ENCODE measurements at places on chromosomes 16 and 17.

DNA sequence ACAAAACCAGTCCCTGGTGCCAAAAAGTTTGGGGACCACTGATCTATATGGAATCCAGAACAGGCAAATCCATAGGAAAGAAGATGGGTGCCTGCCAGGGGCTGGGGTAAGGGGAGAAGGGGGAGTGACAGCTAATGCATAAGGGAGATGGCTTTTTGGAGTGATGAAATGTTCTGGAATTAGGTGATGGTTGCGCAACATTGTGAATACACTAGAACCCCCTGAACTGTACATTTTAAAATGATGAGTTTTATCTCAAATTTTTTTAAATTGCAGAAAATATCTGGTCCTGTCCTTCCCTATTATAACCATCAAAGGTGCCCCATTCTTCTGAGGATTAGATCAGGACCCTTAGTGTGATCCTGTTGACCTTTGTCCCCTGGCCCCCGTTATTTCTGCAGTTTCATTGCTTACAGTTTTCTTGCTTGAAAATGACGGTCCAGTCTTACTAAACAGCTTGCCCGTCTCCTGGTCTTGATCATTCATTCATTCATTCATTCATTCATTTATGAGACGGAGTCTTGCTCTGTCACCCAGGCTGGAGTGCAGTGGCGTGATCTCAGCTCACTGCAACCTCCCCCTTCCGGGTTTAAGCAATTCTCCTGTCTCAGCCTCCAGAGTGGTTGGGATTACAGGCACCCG lies 4.6 kb downstream of the BCO1 start:
- no peak for DNase-seq

- DNase-seq: no peak
Measured at GRCh38 chr16:88866151-88866920, at the start of gene PABPN1L. PABPN1L (minus strand) TSS chr16:88866660; CDS start chr16:88866606, 54 bp downstream.

DNA sequence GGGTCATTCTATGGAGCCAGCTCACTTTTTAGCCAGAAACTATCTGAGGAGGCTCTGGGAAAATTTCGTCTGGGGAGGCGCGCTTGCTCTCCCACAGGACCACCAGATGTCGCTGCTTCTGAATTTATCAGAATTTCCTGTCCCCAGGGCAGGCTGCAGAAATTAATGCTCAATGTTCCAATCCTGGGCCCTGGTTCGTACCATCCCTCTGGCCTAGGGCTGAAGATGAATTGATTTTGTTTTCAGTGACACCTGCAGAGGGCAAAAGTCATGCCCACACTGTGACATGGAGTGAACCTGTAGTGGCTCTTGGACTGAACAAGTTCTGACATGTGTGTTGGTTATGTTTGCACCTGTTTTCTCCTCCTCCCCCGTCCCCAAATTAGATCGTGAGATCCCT lies 482.6 kb downstream of the NPIPA7 start:
- DNase-seq: peak; percentile 76

DNA sequence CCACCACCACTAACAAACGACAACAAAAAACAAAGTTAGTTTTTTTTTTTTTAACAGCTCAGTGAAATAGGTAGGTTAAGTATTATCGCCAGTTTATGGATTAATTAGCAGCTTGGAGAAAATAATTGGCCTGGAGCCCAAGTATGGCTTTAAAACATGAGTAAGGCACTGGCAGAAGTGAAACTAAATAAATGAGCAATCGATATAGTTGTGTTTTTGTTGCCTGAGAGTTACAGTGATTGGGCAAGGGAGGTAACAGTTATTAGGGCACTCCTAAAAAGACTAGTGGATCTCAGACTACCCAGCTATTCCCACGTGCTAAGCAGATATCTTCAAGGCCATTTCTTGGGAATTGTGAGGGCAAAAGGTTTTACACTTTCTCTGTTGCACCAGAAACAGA lies 2.4 kb downstream of the MLKL start:
- DNase-seq: no peak

DNA sequence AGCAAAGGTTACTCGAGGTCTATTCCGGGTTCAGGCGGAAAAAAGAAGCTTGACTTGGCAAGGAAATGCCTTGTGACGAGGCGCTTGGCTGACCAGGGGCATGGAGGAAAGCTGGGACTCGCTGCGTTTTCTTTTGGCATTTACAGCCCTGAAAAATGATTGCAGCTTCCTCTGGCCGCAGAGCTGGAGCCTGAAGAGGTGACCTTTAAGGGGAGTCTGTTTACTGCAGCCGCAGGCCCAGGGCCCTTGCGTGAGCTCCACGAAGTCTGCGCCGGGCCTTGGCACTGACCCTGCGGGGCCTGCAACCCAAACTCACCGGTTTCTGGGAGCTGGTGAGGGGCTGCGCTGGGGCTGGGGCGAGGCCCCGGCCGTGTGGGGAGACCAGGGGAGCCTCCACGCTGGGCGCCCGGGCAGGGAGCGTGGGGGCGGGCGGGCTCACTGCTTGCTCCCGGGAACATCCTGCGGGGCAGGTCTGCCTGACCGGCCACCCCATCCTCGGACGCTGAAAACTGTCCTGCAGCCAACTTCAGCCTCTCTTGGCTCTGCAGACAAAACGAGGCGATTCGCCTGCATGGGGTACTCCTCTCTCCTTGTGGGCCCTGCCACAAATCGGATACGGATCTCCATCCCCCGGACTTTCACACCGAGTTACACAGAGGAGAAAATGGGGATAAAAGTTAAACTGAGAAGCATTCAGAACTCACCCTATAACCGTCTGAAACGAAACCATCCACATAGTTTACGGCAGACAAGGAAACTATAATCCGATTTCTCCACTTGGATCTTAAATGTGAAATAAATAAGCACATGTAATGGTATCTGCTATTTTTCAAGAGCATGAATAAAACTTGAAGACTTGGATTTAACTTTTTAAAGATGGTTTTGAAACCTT lies 206.3 kb upstream of the FOXF1 start:
- no peak for DNase-seq

DNA sequence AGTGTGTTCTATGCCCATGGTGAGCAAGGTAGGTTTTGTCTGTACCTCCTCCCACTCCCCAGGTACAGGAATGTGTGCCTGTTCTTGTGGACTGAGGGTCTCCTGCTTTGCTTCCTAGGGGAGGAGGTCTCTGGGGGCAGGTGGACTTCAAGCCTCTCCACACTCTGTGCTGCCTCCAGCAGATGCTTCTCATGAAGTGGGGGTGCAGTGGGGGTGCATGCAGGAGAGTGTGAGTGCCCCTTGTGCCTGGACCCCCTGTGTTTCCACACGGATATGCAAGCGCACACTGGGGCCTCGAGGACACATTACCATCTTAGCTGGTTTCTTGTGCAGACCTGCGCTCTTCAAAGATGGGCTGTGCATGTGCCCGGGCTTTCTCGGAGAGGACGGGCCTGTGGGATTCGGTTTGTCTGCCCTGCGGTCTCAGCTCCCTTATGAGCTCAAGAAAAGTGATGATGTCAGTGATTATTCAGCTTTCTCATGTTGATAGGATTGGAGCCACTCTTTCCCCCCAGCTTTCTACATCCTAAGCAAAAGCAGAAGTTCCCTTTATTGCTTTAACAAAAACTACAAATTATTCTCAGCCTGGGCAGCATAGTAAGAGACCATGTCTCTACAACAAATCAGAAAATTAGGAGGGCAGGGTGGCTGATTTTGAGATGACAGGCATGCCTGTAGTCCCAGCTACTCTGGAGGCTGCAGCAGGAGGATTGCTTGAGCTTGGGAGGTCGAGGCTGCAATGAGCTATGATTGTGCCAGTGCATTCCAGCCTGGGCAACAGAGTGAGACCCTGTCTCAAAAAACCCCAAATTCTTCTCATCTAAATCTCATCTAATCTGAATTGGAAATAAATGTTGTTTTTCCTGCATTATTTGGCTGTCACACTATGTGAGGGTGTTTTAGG lies 86.8 kb downstream of the RPTOR start:
- DNase-seq: no peak

GRCh38 chr16:78396046-78396445 lies 296.6 kb downstream of the WWOX start:
- no peak for DNase-seq

DNA sequence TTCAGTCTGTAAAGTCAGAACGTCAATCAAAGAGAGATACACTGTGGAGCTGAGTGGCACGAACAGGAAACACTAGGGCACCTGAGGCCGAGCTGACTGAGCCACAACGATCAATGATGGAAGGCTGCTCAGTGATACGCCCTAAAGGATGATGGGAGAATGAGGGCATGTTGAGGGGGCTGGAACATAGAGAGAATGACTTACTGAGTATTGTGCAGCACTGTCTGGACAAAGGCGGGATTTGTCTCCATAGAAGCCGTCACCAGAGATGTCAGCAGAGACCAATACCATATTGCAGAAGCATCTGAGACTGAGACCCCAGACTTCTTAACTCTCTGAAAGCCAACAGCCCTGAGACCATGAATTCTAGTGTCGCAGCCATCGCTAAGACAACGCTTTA lies 33.4 kb downstream of the ZZEF1 start:
- no peak for DNase-seq

DNA sequence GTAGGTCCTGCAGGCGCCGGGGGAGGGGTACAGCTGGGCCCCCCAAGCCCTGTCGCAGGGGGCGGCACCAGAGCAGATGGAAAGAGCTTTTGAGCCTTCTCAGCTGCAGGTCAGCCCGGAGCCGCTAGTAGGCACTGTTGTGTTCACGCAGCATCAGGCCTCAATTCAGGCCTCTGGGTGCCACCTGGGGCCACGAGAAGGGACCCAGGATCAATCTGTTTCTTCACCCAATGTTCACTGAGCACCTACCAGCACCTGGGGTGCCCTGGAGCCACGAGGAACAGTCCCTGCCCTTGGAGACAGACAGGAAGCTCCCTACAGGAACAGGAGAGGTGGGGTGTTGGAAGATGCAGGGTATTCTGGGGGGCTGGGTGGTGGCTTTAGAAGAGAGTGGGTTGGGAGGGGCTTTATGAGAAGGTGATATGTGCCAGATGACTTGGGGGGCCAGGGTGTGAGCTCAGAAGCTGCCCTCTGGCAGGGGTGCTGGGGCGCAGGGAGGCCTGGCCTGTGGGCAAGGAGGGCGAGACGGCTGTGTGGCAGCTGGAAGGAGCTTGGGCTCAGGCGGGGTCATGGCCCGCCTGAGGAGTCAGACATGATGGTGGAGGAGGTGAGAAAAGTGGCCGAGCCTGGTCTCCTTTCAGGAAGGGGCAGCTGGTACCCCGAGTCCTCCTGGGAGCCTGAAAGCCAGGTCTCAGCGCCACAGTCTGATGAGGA lies 121.9 kb upstream of the GSE1 start:
- DNase-seq: no peak

DNA sequence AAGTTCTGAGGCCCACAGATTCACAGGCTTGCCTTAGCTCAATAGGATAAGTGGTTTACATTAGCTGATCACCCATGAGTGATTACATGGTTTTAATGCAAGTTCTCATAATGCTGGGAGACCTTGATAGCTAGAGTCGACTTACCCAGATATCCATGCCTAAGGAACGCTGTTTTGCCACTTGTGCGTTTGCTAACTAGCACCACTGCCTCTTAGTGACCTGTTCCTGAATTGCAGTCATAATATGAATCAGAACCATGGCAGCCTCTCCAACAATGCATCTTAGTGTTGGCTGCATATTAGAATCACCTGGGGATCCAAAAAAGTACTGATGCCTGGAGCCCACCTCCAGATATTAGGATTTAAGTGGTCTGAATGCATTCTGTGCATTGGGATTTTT lies 251.1 kb upstream of the CDH5 start:
- no peak for DNase-seq

- no peak for DNase-seq
Measured at GRCh38 chr17:77489893-77490255, 349.1 kb downstream of the SEC14L1 start.

DNA sequence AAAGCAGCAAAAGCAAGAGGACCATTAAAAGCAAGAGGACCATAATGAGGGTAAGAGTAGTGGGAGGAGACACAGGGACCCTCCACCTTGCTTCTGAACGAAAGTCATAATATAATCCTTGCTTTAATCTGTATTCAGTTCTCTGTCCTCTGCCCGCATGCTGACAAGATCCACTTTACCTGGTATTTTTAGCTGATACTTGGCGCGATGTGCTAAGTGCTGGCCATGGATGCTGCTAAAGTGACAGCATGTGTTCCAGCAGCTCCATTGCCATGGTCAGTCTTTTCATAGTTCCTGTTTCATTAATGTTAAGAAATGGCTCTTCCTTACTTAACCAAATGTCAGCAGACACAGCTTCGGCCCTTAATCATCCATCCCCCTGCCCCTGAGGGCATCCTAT lies 86.8 kb downstream of the CA10 start:
- no peak for DNase-seq

DNA sequence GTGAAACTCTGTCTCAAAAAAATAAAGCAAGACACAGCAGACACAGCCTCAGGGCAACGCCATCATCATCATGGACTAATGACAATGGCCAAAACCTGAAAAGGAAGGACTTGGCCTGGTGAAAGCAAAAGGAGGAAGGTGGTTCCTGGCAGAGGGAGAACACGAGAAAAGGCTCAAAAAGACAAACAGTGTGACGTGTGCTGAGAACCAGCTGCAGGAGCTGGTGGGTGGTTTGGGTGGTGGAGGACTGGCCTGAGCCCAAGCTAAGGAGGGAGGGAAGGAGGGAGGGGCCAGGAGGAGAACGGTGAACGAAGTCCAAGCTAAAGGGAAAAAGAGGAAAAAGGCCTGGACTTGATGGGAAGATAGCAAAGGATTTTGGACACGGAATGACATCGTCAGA lies 85.1 kb downstream of the SLC39A11 start:
- DNase-seq: no peak

- no peak for DNase-seq
Measured at GRCh38 chr16:68296693-68297092, 14.1 kb downstream of the SLC7A6OS start.

- no peak for DNase-seq
Measured at GRCh38 chr16:49502136-49502881, 128.7 kb downstream of the C16orf78 start.

DNA sequence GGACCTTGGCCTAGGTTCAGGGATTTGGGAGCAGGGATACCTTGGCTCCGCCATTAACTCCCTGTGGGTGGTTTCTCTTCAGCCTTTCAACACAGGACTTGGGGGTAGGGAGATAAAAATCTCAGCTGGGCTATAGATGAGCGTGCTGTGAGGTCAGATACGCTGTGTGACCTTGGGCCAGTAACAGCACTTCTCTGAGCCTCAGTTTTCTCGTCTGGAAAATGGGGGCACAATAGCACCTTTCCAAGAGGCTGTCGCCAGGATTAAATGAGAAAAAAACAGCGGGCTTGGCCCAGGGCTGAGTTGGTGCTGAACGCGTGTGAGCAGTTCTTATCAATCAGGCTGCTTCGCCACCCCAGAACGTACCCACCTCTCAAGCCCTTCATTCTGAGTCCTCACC lies 17.6 kb downstream of the CCDC92B start:
- DNase-seq: no peak

- peak; percentile 78 for DNase-seq
Measured at GRCh38 chr16:2838928-2839327, 8.8 kb downstream of the ZG16B start.

- no peak for DNase-seq
Measured at GRCh38 chr16:2208308-2208707, 2.4 kb downstream of the BRICD5 start.

DNA sequence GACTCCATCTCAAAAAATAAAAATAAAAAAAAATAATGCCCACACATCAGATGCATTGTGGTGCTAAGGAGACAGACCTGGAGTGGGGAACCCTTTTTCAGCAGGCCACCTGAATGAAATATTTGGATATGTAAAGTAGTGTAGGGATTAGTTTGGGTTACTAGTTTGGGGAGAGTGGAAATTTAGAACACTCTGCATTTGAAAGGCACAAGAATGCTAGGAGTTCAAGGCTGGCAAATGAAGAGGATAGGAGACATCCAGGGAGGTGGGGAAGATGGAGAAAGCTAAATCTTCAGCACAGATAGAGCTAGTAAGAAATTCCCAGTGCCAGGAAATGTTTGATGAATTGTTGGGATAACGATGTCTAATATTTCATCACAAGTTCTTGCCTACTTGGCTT lies 298.3 kb upstream of the ERCC4 start:
- DNase-seq: no peak

GRCh38 chr16:59886021-59886420 lies 1151.9 kb upstream of the GOT2 start:
- DNase-seq: no peak

Data from retina (tissue), 1 donor.